ENCODE measurements at places on chromosomes 5 and 9.

DNA sequence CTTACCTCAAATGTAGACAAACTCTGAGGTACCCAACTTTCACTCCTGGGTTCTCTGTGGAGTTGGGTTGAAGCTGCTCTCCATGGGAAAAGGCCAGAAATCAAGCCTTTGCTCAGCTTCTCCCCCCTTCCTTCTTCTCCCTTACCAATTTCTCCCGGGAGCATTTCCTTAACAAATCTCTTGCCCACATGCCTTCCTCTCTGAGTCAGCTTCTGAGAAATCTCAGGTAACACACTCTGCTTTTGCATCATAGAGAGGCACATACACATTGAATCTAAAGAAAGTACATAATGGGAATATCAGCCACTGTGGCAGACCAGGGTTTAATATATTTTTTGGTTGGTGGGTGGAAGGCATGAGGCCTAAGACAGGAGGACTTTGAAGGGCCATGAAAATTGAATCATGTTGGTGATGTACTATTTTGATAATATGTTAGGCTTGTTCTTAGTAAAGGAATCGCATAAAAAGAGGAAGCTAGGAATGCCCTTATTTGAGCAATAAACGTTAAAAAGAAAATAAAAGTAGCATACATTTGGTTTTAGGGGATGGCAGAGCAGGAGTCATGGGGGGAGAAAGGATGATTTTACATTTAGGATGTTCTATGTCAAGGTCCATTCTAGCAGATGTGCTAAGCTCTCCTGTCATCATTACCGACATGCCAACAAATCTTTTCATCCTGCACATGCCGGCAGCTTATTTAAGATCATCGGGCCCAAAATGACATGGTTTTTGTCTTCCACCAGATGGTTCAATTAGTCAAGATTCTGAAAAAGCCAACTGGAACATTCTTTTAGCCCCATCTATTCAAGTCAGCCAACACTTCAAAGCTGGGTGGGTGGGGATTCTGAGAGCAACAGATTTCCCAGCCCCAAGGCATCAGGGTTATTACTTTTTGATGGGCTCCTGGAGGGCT is 199.5 kb upstream of the CLINT1 start:
- DNase-seq: no peak

DNA sequence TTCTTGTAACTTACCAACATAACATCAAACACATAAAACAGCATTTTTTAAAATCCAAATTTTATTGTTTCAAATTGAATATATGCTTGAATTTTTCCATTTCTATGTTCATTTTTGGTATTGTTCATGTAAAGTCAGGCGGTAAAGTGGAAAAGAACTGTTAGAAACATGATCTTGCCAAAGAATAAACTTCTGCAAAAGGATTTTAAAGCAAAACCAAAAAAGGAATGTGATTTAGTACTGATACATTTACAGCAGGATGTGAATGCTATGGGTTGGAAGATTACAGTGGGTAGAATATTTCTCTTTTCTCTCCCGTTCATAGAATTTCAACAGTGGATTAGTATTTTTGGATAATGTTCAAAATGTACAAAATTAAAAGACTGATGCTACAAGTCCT is 277.2 kb upstream of the MPDZ start:
- no peak for DNase-seq

DNA sequence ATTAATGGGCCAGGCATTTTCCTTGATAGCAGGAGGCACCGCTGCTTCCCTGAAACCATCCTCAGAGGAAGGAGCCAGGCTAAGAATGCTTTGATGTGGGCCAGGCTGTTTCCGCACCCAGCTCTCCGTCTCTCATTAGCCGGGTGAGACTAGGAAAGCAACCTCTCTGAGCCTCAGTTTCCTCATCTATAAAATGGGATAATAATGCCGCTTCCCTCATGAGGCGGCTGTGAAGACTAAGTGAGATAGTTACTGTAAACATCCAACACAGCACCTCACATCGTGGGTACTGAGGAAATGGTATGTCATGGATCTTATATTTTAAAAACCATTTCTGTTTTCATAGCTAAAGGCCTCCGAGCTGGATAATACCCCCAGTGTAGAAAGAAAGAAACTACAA is 46.5 kb downstream of the NEK6 start:
- no peak for DNase-seq

DNA sequence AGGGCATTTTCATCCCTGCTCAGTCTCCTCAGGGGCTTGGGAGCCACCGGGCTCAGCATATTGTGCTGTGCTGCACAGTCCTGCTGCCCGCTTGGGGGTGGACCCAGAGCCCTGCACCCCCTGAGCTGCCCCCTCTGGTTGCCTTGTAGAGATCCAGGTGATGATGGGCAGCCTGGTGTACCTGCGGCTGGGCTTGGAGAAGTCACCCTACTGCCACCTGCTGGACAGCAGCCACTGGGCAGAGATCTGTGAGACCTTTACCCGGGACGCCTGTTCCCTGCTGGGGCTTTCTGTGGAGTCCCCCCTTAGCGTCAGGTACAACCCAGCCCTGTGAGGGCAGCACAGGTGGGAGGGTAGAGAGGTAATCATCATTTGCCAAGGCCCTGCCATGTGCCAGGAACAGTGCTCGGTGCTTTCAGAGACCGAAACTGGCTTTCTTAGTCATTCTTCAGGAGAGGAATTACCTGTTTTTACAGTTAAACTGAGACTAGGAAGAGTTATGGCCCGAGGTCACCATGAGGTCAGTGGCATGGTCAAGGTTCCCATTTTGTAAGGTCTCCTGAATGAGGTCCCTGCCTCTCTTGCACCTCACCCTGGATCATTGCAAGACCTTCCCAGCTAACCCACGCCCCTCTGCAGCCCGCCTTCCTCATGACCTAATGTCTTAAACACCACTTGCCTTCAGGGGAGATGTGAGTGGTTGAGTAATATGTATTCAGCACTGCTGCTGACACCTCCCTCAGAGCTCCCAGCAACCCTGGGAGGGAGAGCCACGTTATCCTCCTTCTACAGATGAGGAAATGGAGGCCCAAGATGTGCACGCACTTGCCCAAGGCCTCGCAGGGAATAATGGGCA is 7.5 kb downstream of the NHP2 start:
- DNase-seq: no peak

- DNase-seq: no peak
These were observed 299.0 kb downstream of the PRELID2 start for GRCh38 chr5:145536133-145536532.

DNA sequence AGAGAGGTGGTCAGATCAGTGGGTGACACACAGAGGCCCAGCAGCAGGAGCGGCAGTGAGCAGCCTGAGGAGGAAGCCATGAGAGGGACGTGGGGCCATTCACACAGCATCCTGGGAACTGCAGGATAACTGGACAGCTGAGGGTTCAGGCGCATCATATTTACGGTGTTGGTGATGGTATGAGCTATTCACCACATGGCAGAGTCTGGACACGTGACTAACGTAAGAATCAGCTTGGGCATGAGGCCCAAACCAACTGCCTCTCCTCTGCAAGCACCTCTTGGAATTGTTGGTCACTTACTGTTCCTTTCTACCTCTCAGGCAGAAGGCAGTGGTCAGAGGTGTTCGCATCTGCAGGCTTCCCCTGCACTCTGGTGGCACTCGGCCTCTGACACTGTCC is 141.1 kb downstream of the ENTREP1 start:
- no peak for DNase-seq

DNA sequence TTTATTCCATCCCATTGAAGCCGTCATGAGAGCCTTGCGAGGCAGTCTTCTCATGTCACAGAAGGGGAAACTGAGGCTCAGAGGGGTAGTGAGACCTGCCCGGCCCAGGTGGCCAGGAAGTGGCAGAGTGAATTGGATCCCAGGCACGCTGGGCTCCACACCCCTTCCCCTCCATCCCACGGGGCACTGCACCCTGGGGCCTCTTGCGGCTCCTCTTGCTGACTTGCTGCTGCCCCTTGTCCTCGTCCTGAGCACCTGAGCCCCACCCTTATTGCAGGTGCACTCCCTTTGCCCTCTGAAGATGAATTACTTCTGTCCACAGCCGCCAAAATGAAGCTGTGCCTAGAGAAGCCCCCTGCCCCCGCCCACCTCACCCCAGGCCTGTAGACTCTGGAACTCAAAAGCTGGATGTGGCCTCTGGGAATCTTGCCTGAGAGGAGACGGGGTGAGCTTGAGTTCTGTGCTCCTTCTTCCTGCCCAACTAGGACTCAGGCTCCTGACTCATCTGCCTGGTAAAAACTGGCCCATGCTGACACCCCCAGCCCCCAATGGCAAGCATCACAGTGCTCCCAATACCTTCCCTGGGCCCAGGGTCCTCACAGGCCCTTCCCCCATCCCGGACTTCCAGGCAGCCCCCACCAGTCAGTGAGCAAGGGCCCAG is 6.4 kb downstream of the NEURL1B start:
- no peak for DNase-seq

- no peak for DNase-seq
These were observed 1.8 kb downstream of the SKP2 start for GRCh38 chr5:36153726-36154125.

DNA sequence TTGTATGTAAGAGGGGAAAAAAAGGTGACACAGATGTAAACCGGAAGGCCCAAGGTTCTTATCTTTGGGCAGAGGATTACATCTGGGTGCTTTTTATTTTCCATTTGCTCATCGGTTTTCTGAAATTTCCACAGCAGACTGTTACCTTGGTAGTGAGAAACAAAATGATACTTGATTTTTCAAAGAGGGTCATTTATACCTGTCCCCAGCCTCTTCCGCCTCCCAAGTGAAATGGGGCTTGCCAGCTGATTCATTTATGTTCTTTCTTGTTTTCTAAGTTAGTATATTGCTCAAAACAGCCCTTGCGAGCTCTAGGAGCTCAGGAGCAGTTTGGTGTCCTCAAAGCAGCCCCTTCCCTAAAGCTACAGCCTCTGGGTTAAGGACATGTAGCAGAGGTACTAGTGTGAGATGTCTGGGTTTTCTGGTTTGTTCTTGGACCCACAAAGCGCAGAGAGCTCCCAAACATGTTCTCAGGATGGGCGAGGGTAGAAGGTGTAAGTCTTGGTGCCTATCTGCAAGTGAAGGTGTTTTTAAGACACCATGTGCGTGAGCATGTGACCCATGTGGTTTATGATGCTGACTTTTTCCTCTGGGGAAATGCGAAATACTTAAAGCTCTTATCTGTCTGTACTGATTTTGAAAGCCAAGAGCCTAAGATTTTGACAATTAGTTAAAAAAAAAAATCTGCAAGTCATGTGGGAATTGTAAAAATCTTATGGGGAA is 38.3 kb downstream of the DAPK1 start:
- DNase-seq: no peak

- DNase-seq: no peak
These were observed 19.6 kb upstream of the ISOC1 start for GRCh38 chr5:129074903-129075302.

GRCh38 chr5:56359809-56360685 is 126.9 kb upstream of the ANKRD55 start:
- no peak for DNase-seq

DNA sequence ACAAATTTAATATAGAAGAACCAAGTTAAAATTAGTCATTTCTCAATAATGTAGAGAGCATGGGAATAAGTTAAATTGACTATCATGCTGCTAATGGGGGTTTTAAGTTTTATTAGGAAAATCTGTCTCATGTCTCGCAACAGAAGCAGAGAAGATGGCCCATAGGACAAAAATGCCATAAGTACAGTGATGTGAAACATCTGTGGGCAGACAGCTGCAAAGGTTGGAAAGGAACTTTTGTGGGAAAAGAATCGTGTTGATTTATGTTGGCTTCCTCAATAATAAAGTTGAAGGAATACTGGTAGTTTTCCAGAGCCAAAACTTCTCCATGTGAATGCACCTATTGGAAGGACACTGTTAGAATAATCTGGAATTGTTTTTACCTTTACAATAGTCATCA is 44.8 kb downstream of the VCAN start:
- DNase-seq: no peak

DNA sequence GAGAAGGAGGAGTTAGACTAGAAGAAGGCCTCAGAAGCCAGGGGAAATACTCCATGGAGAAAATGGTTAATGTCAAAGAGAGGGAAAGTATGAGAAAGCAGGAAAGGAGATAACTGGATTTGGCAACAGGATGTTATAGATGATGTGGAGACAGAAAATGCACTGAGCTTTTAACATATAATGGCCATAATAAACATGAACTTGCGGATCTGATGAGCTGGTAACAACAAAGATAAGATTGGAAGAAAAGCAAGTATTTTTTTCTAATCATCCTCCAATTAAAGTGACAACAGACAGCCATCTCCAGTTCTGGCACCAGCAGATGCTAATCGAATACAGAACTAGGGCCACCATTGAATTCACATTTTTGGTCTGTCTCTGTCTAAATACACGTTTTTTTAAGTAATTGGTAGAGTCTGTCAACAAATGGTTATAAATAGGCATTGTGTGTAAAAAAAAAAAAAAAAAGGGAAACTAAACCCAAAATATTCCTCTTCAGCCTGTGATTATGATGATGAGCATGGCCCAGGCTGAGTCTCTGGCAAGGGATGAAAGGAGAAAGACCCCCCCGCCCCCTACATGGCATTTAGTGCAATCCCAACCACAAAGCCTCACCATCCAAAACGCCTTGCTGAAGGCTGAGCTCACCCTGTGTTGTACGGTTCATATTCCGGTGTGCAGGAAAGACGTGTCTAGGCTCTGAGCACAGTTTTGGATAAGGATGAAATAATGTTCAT is 149.5 kb upstream of the LHFPL2 start:
- DNase-seq: no peak

- DNase-seq: no peak
These were observed 31.0 kb downstream of the CAMK4 start for GRCh38 chr5:111255169-111255568.

DNA sequence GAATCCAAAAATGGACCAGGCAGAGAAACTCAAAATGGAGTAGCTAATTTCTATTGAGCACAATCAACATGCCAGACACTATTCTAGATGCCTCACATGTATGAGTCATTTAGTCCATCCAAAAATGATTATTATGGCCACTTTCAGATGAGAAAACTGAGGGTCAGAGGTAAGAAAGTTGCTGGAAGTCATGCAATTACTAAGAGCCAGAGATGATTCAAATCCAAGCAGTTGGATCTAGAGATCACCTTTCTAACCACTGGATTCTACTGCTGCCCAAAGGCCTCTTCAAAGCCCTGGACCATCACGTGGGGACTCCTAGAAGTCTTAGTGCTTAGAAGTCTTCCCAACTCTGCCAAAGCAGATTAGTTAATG is 51.8 kb upstream of the HMHB1 start:
- DNase-seq: no peak

DNA sequence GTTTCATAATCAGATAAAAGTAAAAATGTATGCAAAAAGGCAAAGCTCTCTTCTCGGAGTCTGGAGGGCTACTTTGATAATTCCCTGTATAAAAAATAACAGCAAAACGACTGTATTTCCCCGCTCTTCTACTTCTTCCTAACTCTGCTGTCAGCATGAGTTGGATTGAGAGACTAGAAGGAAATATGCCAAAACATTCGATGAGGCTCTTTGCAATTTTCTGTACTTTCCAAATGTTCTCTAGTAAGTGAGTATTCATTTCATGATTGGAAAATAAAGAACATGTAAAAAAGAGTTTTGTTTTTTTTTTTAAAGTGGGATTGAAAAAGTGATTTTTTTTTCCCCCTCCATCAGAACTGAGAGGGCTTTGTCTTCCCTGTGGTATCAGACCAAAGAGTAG is 677.5 kb downstream of the ACTL7B start:
- no peak for DNase-seq

GRCh38 chr5:132777209-132778069 is at the start of gene SEPTIN8:
Gene SEPTIN8, minus strand, starts transcription at chr5:132777239. Its CDS starts 102 bp downstream, at chr5:132777137.
- no peak for DNase-seq

- DNase-seq: no peak
These were observed 102.5 kb downstream of the TLE4 start for GRCh38 chr9:79674052-79674777.

- DNase-seq: no peak
These were observed 3.6 kb upstream of the RGMB start for GRCh38 chr5:98769959-98770208.

GRCh38 chr5:151159649-151160373 is 2.2 kb upstream of the ANXA6 start:
- no peak for DNase-seq
